ENCODE measurements at places on chromosomes 11 and 22.
A peak's percentile ranks its signal among the peaks of the same experiment; 100 is the strongest.

- DNase-seq, result no peak
Observed at GRCh38 chr22:37762389-37762836, 45.3 kb upstream of the GCAT start.

DNA sequence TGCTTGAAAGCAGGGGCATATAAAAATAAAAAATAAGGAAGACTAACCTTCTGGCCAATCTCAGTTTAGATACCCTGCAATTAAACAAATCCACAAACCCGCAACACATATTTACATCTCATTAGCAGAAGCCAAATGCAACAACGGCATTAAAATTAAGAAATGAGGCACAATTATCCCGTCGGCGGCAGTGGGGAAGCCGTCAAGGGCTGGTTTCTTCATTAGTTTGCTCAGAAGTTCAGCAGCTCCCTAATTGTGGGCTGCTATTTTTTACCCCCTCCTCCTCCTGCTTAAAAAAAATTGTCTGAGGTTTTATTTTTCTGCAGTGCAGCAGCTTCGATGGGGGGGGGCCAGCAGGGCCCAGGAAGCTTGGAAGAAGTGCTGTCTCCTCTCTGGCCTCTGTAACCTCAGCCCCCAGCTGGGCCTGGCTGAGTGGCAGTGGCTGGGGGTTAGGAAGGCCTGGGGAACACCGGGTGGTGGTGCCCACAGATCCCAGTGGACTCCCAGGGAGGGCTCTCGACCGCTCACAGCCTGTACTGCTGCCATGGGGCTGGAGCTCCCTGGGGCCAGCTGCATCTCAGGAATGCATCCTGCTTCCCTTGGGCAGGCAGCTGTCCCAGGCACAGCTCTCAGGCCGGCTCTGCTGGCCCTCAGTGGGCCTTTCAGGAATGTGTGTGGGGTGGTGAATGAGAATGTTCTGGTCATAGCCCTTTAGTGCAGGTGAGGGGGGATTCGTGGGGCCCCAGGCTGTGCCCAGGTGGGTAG is 148.7 kb upstream of the B3GAT1 start:
- DNase-seq, result no peak

DNA sequence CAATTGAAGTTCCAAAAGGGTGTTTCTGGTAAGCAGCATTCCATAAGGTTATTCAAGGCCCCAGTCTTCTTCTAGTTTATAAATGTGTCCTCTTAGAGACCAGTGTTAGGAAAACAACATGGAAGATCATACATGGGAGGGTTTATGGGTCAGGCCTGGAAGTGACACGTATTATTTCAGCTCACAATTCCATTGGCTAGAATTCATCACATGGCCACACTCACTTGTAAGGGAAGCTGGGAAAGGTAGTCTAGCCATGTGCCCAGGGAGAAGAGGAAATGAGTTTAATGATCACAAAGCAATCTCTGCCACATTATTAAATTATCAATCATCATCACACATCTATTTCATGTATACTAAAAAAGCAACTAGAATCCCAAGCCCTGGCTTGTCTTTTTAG is 181.7 kb upstream of the TBCEL start:
- no peak for DNase-seq

DNA sequence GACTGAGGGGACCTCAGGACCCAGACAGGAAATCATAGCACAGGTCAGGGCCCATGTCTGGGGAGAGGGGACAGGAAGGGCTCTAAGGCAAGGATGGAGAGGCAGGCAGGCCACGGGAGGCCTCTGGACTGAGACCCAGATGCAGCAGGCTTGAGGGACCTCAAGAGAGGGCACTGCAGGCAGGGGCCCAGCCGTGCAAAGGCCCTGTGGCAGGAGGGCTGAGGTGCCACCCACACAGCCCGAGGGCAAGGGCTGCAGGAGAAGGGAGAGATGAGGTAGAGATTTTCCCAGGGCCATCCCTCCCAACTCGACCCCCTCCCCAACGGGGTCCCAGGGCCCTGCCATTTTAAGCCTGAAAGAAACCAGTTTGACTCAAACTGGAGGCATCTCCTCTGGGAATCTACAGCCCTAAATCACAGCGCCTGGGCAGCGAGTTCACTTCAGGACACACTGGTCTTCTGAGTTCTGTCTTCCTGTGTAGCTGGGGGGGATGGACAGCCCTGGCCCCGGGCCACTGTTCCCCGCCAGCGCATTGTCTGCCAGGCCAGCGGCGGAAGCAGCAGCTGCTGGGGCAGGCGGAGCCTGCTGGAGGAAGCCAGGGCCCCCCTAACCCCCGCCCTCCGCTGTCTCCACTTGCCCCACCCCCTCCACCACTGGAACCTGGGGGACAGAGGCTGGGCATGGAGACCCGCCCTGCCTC is 20.3 kb upstream of the WNT7B start:
- DNase-seq, result peak; percentile 39

DNA sequence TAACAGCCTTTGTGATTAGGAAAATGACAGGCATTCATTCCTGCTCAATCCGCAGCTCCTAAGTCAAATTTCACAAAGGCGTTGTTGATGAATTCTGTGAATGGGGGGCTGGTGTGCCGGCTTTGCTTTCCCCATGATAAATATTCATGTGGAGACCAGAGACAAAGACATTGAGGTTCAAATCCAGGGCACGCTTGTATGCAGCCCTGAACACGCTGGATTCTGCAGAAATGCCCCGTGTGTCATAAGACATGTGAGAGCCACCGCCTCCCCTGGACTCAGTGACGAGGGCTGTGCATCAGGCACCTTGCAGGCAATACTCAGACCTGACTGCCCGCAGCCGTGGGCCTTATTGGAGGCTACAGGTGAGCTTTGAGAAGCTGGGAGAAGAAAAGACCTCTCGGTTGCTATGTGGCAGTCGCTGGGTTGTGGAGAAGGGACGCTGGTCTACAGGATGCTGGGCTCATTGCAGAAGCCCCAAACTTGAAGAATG is 906.2 kb downstream of the BRD1 start:
- DNase-seq, result peak; percentile 15

DNA sequence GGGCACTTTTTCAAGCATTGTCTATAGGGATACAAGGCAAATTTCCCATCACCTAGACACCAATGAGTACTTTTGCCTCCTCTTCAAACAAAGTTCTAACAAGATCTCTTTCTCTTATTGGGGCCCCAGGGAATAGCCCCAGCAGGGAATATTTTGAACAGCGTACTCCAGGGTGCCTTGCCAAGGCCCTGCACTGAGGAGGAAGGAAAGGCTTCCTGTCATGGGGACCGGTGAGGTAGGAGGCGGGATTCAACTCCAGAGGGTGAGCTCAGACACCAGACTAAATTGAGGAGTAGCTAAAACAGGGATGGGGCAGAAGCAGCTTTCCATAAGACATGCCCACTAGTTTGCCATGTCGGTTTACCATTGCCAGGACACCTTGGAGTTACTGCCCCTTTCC is 28.0 kb upstream of the OR56B4 start:
- no peak for DNase-seq

GRCh38 chr22:47629273-47629711 is 866.8 kb downstream of the TBC1D22A start:
- DNase-seq, result no peak

DNA sequence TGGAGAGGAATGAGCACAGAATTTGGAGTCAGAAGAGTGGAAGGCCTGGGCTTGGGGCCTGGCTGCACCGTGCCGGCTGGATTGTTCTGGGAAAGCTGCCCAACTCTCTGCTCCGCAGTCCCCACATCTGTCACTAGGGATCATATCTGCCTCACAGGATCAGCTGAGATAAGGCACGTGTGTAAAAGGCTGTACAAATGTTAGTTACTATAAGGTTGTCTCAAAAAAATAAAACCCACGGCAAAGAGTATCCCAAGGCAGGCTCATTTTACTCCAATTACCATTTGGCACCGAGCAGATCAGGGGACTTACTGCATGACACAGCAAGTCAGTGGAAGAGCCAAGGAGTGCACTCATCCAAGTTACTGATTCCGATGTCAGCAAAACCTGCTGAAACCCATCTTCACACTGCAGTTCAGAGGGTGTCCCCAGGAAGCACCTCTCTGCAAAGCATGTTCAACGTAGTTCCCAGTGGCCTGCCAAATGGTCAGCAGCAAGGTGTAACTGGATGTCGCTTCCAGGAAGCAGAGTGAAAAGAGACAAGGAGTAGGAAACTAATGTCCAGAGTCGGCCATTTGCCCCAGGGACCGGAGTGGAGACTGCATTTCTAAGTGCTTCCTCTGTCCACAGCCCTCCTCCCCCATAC is 18.1 kb upstream of the MRTFA start:
- peak; percentile 51 for DNase-seq

DNA sequence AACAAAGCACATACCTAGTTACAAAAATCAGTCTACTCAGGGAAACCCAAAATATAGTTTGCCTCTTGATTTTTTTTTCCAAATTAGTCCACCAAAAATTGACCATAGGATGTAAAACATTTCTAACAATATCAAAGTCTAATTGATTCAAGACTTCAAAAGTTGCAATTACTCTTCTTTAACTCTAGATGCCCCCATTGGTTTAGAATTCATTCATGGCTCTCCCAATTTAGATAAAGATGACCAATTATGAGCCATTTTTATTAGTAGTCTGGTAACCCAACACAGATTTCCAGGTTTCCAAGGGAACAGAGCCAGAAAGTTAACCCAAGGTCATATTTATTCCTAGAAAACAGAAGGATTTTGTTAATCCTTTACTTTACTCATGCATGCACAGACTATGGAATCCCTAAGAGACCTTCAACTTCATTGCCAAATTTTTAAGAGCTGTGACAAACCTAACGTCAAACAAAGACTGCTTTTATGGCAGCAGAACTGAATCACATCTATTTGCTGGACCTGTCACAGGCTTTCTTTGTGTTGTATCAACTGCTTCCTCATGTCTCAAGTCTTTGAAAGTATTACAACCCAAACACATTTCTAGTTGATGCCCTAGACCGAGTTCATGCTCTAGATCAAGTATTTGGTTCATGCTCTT is 55.3 kb downstream of the C22orf42 start:
- no peak for DNase-seq

DNA sequence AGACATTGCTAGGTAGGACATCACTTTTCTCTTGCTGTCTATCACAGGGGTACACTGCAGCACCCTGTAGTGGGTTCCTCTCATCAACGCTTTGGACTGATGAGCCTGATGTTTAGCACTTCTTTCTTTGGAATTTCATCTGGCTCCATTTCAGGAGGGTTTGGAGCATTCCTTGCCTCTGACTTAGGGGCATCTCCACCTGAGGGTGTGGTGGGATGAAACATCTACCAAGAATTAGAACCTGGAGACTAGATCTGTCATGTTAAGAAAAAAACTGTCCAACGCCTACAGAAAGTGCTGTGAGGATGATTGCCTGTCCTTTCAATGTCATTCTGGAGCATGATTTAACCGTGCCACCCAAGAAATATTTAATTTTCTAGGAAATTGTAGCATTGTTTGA is 648.4 kb downstream of the ETS1 start:
- DNase-seq, result no peak

DNA sequence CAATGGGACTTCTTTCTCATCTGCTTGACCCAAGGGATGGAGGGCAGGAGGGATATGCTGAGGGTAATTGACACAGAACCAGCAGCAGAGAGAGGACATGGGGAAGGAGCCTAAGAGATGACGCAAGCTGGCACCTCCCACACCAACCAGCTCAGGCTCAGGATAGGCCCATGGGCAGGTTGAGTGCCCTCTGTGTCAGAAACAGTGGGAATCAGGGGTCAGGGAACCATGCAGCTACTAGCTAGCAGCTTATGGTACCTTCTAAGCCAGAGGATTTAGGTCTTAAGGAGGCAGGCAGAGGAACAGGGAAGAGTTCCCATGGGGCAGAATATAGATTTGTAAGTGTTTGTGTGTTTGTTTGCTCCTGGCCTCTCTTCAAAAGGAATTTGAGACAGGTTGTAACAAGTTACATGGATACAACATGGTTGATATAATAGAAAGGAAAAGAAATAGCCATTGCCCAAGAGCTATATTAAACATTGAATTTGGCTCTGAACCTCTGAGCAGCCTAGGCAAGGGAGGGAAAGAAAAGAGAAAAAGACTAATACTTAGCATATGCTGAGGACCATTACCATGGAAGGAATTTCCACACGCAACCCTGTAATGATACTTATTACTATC is 39.9 kb upstream of the NAV2 start:
- no peak for DNase-seq

GRCh38 chr11:115497303-115497702 is 6.9 kb downstream of the CADM1 start:
- no peak for DNase-seq

- no peak for DNase-seq
Observed at GRCh38 chr11:65114538-65115171, 2.8 kb downstream of the ZNHIT2 start.

- DNase-seq, result no peak
Observed at GRCh38 chr11:45252134-45252856, 33.8 kb downstream of the SYT13 start.

GRCh38 chr11:75305452-75305851 is 46.0 kb downstream of the ARRB1 start:
- DNase-seq, result no peak

GRCh38 chr11:10746871-10747270 is 4.2 kb upstream of the CTR9 start:
- DNase-seq, result no peak

DNA sequence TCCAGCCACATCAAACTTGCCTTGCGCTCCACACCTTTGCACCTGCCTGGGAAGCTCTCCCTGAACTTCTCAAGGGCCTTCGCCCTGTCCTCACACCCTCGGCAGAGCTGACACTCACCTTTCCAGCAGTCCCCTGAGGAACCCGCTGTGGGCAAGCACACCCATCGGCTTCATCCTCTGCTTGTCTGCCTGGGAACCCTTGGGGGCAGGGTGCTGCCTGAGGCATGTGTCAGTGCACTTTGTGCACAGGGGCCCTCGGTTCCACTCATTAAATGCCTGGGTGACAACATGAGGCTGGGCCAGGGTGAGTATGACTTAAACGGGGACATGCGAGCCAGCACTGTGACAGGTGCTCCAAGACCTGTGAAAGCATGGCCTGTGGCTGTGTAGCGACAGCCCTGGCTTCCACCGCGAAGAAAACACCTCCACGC is 2.6 kb upstream of the LRFN4 start:
- DNase-seq, result no peak

Data from C1 segment of cervical spinal cord (tissue), 14 donors.